ENCODE measurements at places on chromosomes 12 and 14. TPM values are rescaled to one million over a fixed set of nuclear protein-coding genes. Genes with fewer than 3 reads are reported as not detected.

The RPS6KA5 gene
- total RNA-seq: 1.4 TPM

GRCh38 chr12:118459110-118459509 lies 82.8 kb downstream of the SUDS3 start:
- no peak for DNase-seq

GRCh38 chr12:127107744-127108143 lies 1159.2 kb upstream of the TMEM132C start:
- no peak for DNase-seq

DNA sequence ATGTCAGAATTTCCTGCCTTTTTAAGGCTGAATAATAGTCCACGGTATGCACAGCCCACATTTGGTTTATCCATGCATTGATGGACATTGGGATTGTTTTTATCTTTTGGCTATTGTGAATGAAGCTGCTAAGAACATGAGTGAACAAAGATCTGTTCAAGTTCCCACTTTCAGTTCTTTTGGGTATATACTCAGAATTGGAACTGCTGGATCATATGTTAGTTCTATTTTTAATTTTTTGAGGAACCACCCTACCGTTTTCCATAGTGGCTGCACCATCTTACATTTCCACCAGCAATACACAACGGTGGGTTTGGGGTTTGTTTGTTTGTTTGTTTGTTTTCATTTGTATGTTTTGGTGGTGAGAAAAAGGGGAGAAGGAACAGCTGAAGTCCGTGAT lies 6.4 kb downstream of the GPR68 start:
- DNase-seq: no peak

DNA sequence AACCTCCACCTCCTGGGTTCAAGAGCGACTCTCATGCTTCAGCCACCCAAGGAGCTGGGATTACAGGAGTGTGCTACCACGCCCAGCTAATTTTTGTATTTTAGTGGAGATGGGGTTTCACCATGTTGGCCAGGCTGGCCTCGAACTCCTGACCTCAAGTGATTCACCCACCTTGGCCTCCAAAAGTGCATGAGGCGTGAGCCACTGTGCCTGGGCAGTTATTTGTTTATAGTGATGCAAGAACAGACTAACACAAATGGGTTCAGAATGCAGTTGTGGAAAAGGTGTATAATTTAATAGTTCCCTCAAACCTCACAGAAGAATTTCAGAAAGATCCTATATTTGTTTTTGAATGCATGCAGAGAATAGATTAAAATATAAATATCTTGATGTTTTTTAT lies 447.1 kb downstream of the ZFP36L1 start:
- no peak for DNase-seq

Data from left lobe of liver (tissue), 2 donors.